ENCODE measurements at places on chromosomes 1 and 21.

DNA sequence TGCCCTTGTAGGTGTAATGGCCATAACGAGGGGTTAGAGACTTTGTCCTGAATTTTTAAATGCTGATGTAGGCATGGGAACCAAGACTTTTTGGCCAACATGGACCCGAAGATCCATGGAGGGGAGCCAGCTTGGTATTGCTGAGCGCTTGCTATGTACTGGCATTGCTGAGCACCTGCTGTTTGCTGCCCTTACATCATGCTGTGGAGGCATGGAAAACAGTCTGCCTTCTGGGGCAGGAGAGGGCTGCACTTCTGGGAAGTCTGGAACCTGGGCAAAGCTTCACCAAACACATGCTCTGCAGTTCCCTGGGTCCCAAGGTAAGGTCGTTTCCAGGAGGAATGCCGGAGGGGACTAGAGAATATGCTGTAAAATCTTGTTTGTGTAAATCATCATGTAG, 86.3 kb upstream of the CNIH3 start:
- no peak for DNase-seq

GRCh38 chr1:183548116-183548515, 42.1 kb downstream of the NCF2 start:
- DNase-seq: no peak

DNA sequence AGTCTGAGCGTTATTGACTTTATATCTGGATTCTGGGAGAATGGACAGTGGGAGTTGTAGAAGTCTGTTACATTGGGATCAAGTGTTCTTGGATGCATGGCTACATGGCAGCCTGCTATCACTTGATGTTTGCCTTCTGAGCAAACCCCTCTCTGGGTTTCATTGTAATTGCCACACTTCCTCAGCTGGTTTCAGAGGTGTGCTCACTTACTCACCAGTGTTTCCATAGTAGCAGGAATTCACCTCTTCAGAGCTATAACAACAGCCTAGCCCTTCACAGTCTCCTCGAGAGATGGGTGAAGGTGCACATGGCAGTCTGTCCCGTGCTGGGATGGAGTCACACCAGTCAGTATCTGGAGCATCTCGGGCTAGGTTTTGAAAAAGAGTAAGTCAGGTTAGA, 2.6 kb downstream of the ZP4 start:
- DNase-seq: no peak

DNA sequence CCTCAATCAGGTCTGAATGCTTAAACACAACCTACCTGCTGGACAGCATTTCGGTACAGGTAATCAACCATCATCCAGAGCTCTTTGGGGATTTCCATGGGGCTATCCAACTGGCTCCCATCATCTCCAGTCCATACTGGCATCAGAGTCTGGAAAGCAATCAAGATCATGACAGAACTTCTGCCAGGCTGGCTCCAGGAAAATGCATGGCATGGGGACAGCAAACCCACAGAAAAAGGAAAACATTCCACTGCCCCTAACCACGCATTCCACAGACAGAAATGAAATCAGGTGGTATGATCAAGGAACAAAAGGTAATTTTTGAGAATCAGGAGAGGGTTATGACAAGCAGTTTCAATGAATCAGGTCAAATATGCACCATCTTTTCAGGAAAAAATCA, 9.1 kb upstream of the MTF1 start:
- DNase-seq: no peak

- DNase-seq: peak; percentile 50
Measured at GRCh38 chr1:3491291-3492246, 37.1 kb downstream of the ARHGEF16 start.

All from putamen (tissue), 1 donor.